ENCODE measurements at places on chromosomes 4 and X.

DNA sequence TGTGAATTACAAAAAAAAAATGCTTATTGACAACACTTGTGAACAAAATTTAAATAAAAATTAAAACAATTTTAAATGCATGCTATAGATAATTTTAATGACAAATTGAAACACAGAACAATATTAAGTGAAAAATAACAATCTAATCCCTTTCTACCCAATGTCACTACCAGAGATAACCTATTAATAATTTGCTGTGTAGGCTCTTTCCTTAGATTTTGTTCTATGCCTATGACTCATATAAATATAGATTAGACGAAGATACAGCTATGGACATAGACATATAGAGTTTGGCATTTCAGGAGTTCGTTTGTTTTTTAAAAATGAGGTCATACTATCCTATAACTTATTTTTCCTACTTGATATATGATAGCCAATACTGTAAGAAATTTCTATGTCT, 18.1 kb downstream of the PLAC8 start:
- no peaks in the 10 kb centered on the region for H3K27me3 ChIP-seq
- H3K36me3 ChIP-seq, result peaks cover 68% of the 10 kb centered on the region
- H3K4me3 ChIP-seq, result no peak overlapping the region
- H3K27ac ChIP-seq, result no peak overlapping the region

- H3K27me3 ChIP-seq, result no peaks in the 10 kb centered on the region
- no peak overlapping the region for H3K4me3 ChIP-seq
- DNase-seq, result no peak
- H3K4me1 ChIP-seq, result no peaks in the 10 kb centered on the region
Measured at GRCh38 chrX:19046343-19047215, 62.7 kb upstream of the PHKA2 start.

GRCh38 chrX:56947699-56948098, 47.6 kb downstream of the SPIN3 start:
- H3K4me3 ChIP-seq, result no peak overlapping the region
- no peaks in the 10 kb centered on the region for H3K36me3 ChIP-seq
- H3K27me3 ChIP-seq, result no peaks in the 10 kb centered on the region
- DNase-seq, result no peak
- H3K27ac ChIP-seq, result no peak overlapping the region
- H3K4me1 ChIP-seq, result no peaks in the 10 kb centered on the region

- H3K4me1 ChIP-seq, result no peaks in the 10 kb centered on the region
- H3K36me3 ChIP-seq, result no peaks in the 10 kb centered on the region
- no peak overlapping the region for H3K4me3 ChIP-seq
Measured at GRCh38 chrX:133248177-133248576, 30.0 kb upstream of the TFDP3 start.

DNA sequence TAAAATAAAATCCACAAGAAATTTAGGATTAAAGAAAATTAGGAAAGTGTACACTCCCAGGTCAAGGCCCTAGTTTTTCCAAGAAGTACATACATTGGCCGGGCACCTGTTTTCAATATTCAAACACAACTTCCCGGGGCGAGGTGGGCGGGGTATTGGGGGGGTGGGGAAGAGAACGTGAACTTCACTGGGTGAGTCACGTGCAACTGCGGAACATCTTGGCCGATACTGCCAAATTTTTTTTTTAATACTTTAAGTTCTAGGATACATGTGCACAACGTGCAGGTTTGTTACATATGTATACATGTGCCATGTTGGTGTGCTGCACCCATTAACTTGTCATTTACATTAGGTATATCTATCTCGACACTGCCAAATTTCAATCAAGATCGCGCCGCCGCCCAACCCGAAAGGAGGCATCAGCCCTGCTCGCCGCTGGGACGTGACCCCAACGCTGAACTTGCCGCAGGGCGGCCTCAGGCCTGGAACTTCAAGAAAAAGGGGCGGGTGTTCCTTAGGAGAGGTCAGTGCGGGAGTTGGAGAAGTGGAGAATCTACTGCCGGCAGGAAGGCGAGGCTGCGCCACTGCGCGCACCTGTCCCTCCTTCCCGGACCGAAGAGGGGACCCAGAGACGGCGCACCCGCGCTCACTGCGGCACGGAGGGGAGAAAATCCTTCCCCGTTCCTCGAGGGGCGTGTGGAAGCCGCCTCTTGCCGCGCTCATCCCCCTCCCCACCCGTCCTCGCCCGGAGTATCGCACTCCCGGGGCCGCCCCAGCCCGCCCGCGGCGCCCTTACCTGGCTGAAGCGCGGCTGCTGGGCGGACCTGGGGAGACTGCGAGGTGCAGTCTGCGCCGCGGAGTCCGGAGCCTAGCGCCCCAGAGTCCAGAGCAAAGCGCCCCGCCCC, at the start of gene TEC:
Gene TEC (minus strand): TSS at position 883 of the 905 bp plus-strand sequence. CDS start 41,224 bp downstream, outside the sequence.
- H3K27ac ChIP-seq, result peak within 1 kb of the TSS; percentile 49
- H3K36me3 ChIP-seq, result no peaks in the 10 kb centered on the region
- no peaks in the 10 kb centered on the region for H3K27me3 ChIP-seq

DNA sequence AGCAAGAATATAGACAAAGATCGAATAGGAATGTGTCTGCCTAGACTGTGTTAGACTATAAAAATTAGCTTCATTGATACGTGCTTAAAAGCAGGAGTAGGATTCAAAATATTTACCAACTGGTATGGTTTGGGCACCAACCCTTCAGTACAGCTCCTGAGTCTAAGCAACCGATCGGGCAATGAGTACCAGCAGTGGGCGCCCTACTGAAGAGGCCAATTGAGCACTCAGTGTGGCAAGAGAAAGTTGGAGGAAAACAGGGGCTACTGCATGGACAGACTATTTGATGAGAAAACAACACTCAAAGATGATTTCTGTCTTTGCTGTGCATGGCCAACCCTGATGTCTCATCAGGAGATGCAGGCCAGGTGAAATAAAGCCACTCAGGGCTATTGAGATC, 176.0 kb upstream of the NWD2 start:
- DNase-seq, result no peak
- H3K36me3 ChIP-seq, result no peaks in the 10 kb centered on the region
- no peaks in the 10 kb centered on the region for H3K4me1 ChIP-seq
- H3K4me3 ChIP-seq, result no peak overlapping the region
- no peaks in the 10 kb centered on the region for H3K27me3 ChIP-seq
- no peak overlapping the region for H3K27ac ChIP-seq

DNA sequence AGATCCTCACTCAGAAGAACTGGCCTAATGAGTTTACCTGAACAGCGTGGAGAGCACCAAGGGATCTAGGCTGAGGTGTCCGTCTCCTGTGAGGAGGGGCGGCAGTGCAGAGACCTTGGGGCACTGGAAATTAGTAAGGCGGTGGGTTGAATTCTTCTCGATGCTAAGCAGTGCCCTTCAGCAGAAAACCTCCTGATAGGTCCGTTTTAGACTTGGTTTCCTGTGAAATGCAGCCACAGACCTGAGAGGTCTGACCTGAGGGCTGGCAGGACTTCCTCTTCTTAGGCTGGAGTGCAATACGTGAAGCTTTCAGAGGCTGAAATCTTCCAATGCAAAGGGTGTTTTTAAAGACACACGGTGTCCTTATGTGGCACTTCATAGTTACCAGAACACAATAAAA, at the start of gene CLNK:
Gene CLNK (minus strand): TSS at position 138 of the 400 bp plus-strand sequence. CDS start 16,899 bp downstream, outside the sequence.
- H3K27ac ChIP-seq, result no peak within 1 kb of the TSS
- no peaks in the 10 kb centered on the region for H3K4me1 ChIP-seq
- no peaks in the 10 kb centered on the region for H3K27me3 ChIP-seq
- H3K36me3 ChIP-seq, result no peaks in the 10 kb centered on the region
- DNase-seq, result no peak

- H3K27me3 ChIP-seq, result no peaks in the 10 kb centered on the region
- H3K27ac ChIP-seq, result no peak overlapping the region
- peaks cover 16% of the 10 kb centered on the region for H3K36me3 ChIP-seq
- no peak for DNase-seq
- H3K4me1 ChIP-seq, result peaks cover 5% of the 10 kb centered on the region
- no peak overlapping the region for H3K4me3 ChIP-seq
Measured at GRCh38 chr4:26916195-26916594, 55.6 kb downstream of the STIM2 start.

DNA sequence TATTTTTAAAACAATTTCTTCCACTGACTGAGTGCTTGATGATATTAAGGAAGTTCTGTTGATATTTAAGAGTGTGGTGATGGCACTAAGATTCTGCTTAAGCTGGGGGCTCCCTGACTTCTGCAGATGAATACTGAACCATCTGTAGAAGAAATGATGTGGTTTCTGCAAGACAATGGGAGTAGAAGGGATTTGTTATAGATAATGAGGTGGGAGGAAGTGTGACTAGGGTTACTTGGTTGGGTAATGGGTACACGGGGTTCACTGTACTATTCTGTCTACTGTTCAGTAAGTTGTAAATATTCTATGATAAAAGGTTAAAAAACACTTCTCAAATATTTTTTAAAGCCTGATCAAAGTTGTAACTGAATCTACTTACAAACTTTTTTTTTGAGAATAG, 60.9 kb upstream of the TXK start:
- no peak for DNase-seq
- no peaks in the 10 kb centered on the region for H3K4me1 ChIP-seq
- no peaks in the 10 kb centered on the region for H3K36me3 ChIP-seq
- no peaks in the 10 kb centered on the region for H3K27me3 ChIP-seq
- H3K4me3 ChIP-seq, result no peak overlapping the region

- H3K4me1 ChIP-seq, result no peaks in the 10 kb centered on the region
- H3K27me3 ChIP-seq, result no peaks in the 10 kb centered on the region
- H3K4me3 ChIP-seq, result no peak overlapping the region
Measured at GRCh38 chrX:68396953-68397352, 36.3 kb downstream of the OPHN1 start.

DNA sequence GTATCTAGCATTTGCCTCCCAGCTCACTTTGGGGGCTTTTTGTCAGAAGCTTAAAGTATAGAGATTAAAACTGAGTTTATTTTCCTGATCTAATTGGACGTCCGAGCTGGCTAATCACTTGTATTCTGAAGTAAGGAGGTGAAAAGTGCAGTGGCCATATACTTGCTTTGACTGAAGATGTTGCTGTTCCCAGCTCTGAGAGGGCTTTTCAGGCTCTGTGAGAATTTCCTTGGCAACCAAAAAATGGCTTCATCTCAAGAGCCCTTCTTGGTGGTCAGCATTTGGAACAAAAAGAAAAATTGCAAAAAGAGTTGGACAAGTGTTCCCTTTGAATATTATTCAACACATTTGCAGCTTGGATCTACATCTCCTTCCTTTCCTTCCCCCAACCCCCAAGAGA, 67.0 kb downstream of the SLC4A4 start:
- H3K4me3 ChIP-seq, result no peak overlapping the region
- H3K27me3 ChIP-seq, result no peaks in the 10 kb centered on the region
- no peak for DNase-seq
- H3K36me3 ChIP-seq, result no peaks in the 10 kb centered on the region
- H3K4me1 ChIP-seq, result no peaks in the 10 kb centered on the region

DNA sequence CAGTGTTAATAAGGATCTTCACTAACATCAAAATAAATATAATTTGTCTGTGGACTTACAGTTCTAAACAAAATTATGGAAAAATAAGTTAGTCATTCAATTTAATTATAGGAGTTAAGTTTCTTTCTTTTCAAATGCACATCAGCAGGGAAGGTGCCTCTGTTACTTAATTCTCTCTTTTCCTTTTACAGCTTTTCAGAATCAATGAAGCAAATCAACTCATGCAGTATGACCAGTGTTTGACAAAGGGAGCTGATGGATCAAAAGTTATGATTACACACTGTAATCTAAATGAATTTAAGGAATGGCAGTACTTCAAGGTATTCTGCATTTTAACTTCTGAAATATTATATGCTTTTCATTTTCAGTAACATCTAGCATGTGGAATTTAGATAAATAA, 15.9 kb downstream of the HMGB2 start:
- no peak for DNase-seq
- no peaks in the 10 kb centered on the region for H3K27me3 ChIP-seq
- no peaks in the 10 kb centered on the region for H3K4me1 ChIP-seq
- H3K4me3 ChIP-seq, result no peak overlapping the region
- peaks cover 4% of the 10 kb centered on the region for H3K36me3 ChIP-seq

- no peak for DNase-seq
- H3K4me3 ChIP-seq, result peak overlapping the region; percentile 47
Measured at GRCh38 chr4:139735381-139736273, 70.0 kb downstream of the MGST2 start.

GRCh38 chrX:96997196-96997595, 113.5 kb downstream of the RPA4 start:
- H3K36me3 ChIP-seq, result no peaks in the 10 kb centered on the region
- H3K27ac ChIP-seq, result no peak overlapping the region
- no peak overlapping the region for H3K4me3 ChIP-seq
- H3K4me1 ChIP-seq, result no peaks in the 10 kb centered on the region
- no peaks in the 10 kb centered on the region for H3K27me3 ChIP-seq
- no peak for DNase-seq

GRCh38 chr4:106245176-106245575, 70.8 kb downstream of the TBCK start:
- no peak for DNase-seq
- H3K4me3 ChIP-seq, result no peak overlapping the region
- no peaks in the 10 kb centered on the region for H3K27me3 ChIP-seq

- H3K4me1 ChIP-seq, result peaks cover 19% of the 10 kb centered on the region
- H3K27me3 ChIP-seq, result peaks cover 36% of the 10 kb centered on the region
- no peak overlapping the region for H3K27ac ChIP-seq
- H3K4me3 ChIP-seq, result no peak overlapping the region
- DNase-seq, result no peak
- no peaks in the 10 kb centered on the region for H3K36me3 ChIP-seq
Measured at GRCh38 chr4:121073672-121074381, 1.5 kb upstream of the NDNF start.

GRCh38 chr4:113695328-113696169, 66.0 kb downstream of the CAMK2D start:
- H3K27ac ChIP-seq, result no peak overlapping the region
- DNase-seq, result no peak
- peaks cover 5% of the 10 kb centered on the region for H3K4me1 ChIP-seq
- H3K4me3 ChIP-seq, result no peak overlapping the region

- no peaks in the 10 kb centered on the region for H3K27me3 ChIP-seq
- H3K27ac ChIP-seq, result no peak overlapping the region
- no peak for DNase-seq
Measured at GRCh38 chr4:52939325-52939724, 77.2 kb downstream of the RASL11B start.

GRCh38 chrX:49197543-49198087, 2.4 kb downstream of the SYP start:
- H3K4me1 ChIP-seq, result peaks cover 6% of the 10 kb centered on the region
- H3K4me3 ChIP-seq, result no peak overlapping the region
- H3K27ac ChIP-seq, result no peak overlapping the region
- H3K27me3 ChIP-seq, result no peaks in the 10 kb centered on the region
- no peaks in the 10 kb centered on the region for H3K36me3 ChIP-seq

GRCh38 chrX:120238933-120239332, 11.7 kb upstream of the ZBTB33 start:
- H3K27ac ChIP-seq, result no peak overlapping the region
- no peaks in the 10 kb centered on the region for H3K27me3 ChIP-seq
- H3K4me1 ChIP-seq, result no peaks in the 10 kb centered on the region
- no peak for DNase-seq

All from effector memory CD4-positive, alpha-beta T cell (primary cell).